ENCODE measurements at places on chromosomes 13 and 19. TPM values are rescaled to one million over a fixed set of nuclear protein-coding genes. Genes with fewer than 3 reads are reported as not detected.

CXCL17 gene
- total RNA-seq = not detected

- peak; percentile 79 for DNase-seq
Observed at GRCh38 chr19:57527136-57527881, at the start of gene ZNF549. TSS of gene ZNF549 (plus strand) at chr19:57527356. CDS start at chr19:57527574, 218 bp downstream.

DNA sequence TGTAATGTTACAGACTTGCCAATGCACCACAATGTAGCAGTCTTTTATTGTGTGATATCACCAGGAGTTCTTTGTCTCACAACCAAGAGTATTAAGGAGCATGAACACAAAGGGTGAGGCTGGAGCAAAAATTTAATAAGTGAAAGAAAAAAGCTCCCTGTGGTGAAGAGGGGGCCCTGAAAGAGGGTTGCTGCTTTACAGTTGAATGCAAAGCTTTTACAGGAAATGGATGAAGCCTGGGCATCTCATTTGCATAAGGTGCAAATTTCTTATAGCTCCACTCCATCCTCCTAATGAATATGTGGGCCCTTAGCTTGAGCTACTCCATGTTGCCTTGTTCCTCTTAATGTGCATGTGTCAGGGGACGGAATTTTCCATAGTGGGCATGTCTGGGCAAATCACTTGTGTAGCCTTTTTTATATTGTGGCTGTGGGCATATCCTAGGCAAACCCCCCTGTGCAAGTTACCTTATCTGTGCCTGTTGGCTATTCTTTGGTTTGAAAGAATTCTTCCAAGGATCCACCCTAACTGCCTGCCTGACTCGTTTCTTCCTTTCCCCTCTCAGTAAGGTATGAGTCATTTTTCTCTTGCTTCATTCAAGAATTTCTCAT, 45.3 kb upstream of the TRPC4 start:
- no peak for DNase-seq

ZNF613 gene
- 5.8 TPM for total RNA-seq

MCEMP1 gene
- total RNA-seq = not detected

ANKLE1 gene
- total RNA-seq = 0.55 TPM

DNA sequence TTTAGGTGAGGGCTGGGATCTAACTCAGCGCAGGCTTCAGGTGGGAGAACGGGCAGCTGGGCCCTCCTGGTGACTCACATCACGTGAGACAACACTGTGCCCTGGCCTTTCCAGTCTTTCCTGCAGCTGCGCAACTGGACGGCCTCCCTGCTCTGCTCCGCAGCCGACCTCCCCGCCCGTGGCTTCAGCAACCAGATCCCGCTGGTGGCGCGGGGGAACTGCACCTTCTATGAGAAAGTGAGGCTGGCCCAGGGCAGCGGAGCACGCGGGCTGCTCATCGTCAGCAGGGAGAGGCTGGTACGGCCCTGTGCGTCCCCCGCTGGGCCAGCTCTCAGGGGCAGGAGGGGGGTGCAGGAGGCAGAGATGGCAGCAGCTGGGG, 8.8 kb downstream of the SPPL2B start:
- DNase-seq = peak; percentile 57

DNA sequence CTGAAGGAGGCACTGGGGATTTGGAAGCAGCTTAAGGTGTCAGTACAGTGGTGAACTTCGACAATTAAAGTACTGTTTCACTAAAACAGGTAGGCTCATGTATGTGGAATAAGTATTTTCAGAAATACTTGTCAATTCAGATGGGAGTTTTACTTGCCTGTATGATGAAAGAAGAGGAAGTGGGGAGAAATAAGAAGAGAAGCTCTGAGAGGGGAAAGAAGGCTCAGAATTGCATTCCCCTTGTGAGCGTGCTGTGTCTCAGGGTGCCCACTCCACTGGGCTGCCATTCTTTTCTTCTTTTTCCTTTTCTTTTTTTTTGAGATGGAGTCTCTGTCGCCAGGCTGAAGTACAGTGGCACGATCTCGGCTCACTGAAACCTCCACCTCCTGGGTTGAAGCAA, 38.6 kb upstream of the RNF17 start:
- DNase-seq = no peak

DNA sequence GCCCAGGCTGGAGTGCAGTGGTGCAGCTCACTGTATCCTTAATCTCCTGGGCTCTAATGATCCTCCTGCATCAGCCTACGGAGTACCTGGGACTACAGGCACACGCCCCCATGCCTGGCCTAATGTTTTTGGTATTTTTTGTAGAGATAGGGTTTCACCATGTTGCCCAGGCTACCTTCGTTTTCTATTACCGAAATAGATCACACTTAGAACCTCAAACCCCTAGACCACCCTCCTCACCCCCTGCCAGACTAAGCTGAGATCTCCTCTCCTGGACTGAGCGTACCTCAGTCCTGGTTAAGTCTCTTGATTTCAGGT, 391 bp downstream of the KLF1 start:
- DNase-seq = no peak

DNA sequence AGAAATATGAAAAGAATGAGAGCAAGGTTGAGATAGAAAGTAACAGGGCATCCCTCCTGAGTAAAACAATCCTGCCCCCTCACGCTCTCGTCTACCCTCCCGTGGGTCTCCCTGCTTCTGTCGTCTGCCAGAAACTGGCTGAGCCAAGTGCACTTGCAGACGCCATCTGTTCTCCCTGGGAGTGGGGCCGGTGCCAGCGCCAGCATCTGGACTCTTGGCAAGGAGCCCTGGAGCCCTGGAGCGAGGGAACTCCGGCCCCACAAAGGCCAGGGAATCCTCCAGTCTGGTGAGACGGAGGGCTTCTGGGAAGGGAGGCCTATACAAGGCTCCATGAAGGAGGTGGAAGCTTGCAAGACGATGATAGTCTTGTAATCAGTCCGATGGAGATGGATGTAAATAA, 2.3 kb upstream of the TMEM91 start:
- DNase-seq = no peak

GRCh38 chr13:59210543-59210942, 953.2 kb downstream of the DIAPH3 start:
- DNase-seq = no peak

DNA sequence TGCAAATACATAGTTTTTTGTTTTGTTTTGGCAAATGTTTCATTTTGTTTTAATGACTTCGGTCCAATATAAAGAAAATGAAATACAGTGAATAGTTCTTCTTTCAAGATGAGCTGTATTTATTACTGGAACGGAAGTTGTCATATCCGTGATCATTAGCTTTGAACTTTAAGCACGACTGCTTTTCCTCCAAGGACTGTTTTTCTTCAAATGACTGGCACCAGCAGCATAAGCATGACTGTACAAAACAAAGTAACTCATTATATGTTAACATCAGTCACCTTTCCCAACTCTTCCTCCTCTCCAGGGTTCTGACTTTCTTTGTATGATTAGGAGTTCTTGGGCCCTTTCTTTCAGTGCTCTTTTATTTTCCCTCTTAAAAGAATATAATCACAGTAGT, 20.5 kb downstream of the EDNRB start:
- peak; percentile 31 for DNase-seq

Data from kidney epithelial cell (primary cell).